ENCODE measurements at places on chromosomes 3 and 15.

DNA sequence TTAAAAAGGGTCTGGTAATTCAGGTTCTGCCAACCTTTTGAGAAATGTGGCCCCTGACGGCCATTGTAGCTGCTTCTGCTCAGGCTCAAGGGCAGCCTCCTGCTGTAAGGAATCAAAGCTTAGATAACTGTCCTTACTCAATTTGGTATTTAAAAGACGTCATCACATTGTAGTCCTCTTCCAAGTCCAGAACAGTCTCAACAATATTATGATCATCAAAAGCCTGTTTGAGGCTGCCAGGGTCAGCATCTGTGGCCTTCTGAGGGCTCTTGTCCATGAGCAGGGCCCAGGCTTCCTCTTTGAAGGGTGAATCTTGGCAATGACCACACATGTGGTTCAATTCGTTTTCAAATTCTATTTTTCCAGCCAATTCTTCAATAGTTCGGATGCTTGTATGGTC is 6.0 kb downstream of the C3orf62 start:
- no peak for DNase-seq

- no peak for DNase-seq
Measured at GRCh38 chr3:185939721-185940120, 1.9 kb upstream of the TRA2B start.

DNA sequence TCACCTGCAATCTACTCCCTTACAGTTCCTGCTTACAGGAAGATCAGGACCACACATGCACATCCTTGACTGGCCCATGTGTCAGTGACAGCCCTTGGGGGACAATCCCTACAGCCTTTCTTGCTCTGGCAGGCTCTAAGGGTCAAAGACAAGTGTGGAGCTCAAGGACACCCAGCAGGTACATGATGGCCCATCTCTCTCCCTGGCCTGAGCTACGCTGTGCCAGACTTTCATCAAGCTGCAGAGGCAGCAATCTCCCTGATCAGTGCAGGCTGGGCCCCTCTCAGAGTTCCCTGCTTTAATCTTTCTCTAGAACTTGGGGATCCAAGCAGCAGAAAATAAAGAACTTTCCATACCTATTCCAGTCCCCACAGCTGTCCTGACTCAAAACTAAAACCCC is 2.6 kb downstream of the SEMA7A start:
- DNase-seq: no peak

GRCh38 chr15:77945566-77945965 is 131.9 kb downstream of the TBC1D2B start:
- no peak for DNase-seq

- no peak for DNase-seq
Measured at GRCh38 chr15:74022706-74023470, 28.4 kb downstream of the PML start.

DNA sequence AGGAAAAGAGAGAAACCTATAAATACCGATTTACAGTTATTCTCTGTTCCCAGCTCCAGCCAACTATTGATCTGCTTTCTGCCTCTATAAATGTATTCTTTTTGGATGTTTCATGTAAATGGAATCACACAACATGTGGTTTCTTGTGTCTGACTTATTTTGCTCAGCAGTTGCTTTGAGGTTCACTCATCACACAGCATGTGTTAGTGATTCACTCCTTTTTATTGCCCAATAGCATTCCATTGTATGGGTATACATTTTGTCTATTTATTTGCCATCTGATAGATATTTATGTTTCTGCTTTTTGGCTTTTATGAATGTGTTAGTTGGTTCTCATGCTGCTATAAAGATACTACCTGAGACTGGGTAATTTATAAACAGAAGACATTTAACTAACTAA is 23.6 kb downstream of the CCR1 start:
- no peak for DNase-seq
